KG1 (cell line): ENCODE measurements at places on chromosomes 6 and 20.

DNA sequence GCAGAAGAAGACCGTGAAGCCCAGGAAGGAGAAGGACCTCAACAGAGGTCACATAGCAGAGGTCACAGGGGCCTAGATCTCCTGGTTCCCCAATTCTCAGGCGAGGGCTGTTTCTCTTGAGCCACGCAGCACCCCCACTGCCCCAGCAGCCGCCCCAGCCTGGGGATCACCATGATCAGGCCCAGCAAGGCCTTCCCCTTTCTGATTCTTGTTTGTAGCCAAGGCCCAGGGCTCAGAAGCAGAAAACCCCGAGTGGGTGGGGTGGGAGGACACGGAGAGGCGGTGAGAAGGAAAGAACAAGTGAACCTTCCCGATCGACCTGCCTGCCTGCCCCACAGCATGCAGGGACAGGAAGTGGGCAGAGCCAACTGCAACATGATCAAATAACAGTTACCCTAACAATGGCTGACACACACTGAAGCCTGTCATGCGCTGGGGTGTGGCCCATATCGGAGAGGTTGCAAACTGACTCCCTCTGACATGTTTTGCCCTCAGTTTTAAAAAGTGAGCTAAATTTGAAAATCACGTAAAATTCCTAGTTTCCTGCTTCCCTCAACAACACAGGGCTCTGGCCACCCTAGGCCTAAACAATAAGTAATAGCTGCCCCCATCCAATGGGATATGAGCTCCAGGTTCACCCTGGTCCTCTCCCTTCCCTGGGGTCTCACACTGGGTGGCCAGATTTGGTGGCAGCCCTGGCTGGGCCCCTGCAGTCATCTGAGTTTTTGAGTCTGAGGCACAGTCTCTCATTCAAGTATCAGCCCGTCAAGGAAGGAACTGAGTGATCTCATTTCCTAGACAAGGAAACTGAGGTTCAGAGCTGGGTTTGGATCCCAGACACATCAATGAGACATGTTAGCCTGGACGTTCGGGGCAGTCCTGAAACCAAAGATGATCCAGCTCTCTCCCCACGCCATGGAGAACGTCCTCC, 6.5 kb downstream of the PEDS1 start:
- DNase-seq = peak; percentile 39

DNA sequence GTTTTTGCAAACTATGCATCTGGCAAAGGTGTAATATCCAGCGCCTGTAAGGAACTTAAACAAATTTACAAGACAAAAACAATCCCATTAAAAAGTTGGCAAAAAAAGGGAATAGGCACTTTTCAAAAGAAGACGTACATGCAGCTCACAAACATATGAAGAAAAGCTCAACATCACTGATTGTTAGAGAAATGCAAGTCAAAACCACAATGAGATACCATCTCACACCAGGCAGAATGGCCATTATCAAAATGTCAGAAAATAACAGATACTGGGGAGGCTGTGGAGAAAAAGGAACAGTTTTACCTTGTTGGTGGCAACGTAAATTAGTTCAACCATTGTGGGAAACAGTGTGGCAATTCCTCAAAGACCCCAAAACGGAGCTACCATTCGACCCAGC, 54.2 kb downstream of the TSBP1 start:
- DNase-seq = no peak

DNA sequence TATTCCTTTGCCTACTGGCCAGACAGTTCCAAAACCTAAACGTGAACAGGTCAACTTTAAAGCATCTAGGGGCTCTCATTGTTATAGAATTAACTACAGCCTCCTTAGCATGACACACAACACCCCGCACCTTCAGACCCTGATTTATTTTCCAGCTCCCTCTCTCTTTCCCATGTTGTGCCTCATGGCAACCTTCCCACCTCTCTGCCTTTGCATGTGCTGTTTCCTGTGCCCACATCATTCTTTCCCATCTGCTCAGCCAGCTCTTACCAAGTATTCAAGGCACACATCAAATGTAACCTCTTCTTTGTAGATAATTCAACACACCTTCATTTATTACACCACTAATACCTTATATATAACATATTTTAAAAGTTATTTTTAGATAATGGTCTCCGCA, 291.0 kb downstream of the COL12A1 start:
- no peak for DNase-seq

- DNase-seq = no peak
Measured at GRCh38 chr6:88722686-88723085, 240.7 kb downstream of the RNGTT start.

DNA sequence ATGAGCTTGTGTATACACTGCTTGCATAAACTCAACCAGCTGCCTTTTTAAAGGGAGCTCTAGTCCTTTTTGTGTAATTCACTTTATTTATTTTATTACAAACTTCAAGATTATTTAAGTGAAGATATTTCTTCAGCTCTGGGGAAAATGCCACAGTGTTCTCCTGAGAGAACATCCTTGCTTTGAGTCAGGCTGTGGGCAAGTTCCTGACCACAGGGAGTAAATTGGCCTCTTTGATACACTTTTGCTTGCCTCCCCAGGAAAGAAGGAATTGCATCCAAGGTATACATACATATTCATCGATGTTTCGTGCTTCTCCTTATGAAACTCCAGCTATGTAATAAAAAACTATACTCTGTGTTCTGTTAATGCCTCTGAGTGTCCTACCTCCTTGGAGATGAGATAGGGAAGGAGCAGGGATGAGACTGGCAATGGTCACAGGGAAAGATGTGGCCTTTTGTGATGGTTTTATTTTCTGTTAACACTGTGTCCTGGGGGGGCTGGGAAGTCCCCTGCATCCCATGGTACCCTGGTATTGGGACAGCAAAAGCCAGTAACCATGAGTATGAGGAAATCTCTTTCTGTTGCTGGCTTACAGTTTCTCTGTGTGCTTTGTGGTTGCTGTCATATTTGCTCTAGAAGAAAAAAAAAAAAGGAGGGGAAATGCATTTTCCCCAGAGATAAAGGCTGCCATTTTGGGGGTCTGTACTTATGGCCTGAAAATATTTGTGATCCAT, 15.3 kb downstream of the TNFAIP3 start:
- DNase-seq = peak; percentile 52
